Stimulated activated CD4-positive, alpha-beta T cell treated with anti-CD3 and anti-CD28 coated beads, Interleukin-2, amount 100 ng/mL, for 4 hours (primary cell): ENCODE measurements at places on chromosomes 6 and 20.

DNA sequence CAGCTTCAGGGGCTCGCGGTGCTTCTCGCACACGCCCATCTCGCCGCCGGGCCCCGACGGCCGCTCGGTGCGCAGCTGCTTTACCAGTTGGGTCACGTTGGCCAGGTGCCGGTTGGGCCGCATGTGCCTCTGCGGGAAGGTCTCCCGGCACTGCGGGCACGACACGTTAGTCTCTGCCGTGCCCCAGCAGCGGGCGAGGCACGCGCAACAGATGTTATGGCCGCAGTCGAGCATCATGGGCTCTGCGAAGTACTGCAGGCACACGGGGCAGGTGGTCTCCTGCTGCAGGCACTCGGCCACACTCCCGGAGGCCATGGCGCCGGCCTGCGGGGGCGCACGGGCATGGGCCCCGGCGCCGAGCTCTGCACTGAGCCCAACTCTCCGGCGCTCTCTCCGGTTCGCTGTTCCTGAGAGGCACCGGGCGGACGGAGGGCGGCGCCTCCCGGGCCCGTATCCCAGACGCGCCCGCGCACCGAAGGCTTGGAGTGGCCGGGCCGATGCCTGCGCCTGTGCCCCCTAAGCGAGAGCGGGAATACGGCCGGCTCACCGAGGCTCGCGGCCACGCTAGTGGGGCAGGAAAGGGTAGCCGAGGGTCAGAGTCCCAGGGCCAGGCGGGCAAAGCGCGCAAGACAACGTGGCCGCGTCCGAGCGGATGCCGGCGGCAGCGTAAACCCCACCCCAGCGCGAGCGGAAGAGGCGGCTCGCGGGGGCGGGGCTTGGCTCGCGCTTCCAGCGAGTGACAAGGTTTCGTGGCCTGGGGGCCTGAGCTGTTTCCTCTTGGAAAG lies at the start of gene TRIM27:
Gene TRIM27 (minus strand): TSS at position 668 of the 785 bp plus-strand sequence. CDS start 353 bp downstream, at position 315.
- DNase-seq, result peak; percentile 72

DNA sequence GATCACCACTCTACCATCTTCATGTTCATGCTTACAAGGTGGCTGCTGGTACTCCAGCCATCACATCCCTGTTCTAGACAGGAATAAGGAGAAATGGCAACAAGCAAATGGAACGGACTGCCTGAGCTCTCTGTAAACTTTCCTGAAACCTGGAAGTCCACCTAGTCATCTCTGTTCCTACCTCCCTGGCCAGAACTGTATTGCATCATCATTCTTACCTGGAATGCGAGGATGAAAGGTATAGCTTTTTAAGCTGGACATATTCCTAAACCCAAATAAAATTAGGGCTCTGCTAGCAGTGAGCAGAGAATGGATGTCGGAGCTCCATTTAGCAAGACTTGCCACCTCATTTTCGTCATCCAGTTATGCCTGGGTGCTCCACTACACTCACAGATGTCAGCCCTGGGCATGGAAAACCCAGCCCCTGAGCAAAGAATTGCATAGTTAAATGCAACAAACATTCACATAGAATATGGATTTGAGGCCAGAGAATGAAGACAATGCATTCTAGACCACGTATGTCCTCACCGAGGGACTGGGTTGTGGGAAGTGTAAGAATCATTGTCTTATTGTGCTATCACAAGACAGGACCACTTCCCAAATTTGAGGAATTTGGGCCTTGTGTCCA lies 214.3 kb upstream of the CDYL start:
- DNase-seq, result no peak

GRCh38 chr20:23327617-23328333 lies 22.8 kb upstream of the NXT1 start:
- no peak for DNase-seq

DNA sequence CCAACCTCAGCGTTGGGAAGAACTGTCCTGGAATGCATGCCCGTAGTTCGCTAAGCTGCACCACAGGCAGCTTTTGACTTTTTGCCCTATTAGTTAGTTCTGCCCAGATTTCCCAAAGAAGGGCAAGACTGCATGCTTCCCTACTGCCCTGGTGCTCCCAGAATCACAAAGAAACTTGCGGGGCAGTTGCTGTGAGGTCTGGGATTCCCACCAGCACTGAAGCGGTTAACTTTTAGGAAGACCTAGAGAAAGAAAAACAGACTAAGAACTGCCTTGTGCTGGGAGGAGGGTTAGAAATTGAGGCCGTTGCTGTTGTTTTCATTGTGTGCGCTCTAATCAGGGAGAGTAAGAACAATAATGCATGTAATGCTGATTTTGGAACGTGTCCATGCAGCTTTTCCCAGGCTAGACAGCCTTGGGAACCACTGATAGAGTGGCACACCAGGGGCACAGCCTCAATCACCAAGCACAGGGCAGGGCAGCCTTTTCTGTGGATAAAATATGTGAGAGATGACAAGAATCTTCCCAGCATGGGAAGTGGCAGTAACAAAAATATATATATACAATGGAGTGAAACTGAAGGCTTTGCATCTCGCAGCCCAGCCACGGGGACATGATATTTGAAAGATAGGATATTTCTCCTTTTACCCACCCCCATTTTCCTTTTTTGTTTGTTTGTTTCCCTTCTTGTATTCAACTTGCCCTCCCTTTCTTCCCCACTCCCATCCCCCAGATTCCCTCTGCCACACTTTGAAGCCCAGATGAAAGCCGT lies 137.7 kb upstream of the HEY2 start:
- DNase-seq, result no peak

DNA sequence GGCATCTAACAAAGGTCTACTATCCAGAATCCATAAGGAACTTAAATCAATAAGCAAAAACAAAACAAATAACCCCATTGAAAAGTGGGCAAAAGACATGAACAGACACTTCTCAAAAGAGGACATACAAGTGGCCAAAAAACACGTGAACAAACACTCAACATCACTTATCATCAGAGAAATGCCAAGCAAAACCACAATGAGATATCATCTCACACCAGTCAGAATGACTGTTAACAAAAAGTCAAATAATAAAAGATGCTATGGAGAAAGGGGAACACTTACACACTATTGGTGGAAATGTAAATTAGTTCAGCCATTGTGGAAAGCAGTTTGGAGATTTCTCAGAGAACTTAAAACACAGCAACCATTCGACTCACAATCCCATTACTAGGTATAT lies 19.4 kb upstream of the VNN1 start:
- no peak for DNase-seq

- DNase-seq, result no peak
These were observed 121.8 kb upstream of the FOXO3 start for GRCh38 chr6:108438918-108439317.

GRCh38 chr6:31222496-31222895 lies 49.4 kb downstream of the HLA-C start:
- no peak for DNase-seq
